Thymus (tissue), 14 donors: ENCODE measurements at places on chromosomes 2 and 18. TPM values are rescaled to one million over a fixed set of nuclear protein-coding genes. Genes with fewer than 3 reads are reported as not detected.

The CFC1 gene
- total RNA-seq, result 11.4 TPM

The DOK6 gene
- total RNA-seq, result 0.57 TPM

The NEU4 gene
- total RNA-seq, result 0.05 TPM

The OSBPL6 gene
- 0.28 TPM for total RNA-seq

The QPCT gene
- 11.4 TPM for total RNA-seq

The PDE1A gene
- total RNA-seq, result 7.7 TPM

The MAPK4 gene
- 6.9 TPM for total RNA-seq

The HRH4 gene
- 0.24 TPM for total RNA-seq

The NOL4 gene
- 0.61 TPM for total RNA-seq

The RHBDD1 gene
- 62.0 TPM for total RNA-seq

The ASB18 gene
- not detected for total RNA-seq

The CCDC102B gene
- 6.1 TPM for total RNA-seq

The DSEL gene
- 3.0 TPM for total RNA-seq

The COL4A4 gene
- total RNA-seq, result 1.7 TPM

The PLEKHH2 gene
- 0.66 TPM for total RNA-seq

The GNLY gene
- total RNA-seq, result 1.7 TPM

The PROKR1 gene
- total RNA-seq, result 0.05 TPM

The SMAD4 gene
- 85.0 TPM for total RNA-seq

The NGEF gene
- total RNA-seq, result 0.14 TPM

The CCDC121 gene
- total RNA-seq, result 2.2 TPM

The LCT gene
- total RNA-seq, result 1.1 TPM

The SPDYA gene
- total RNA-seq, result 0.47 TPM

The ACMSD gene
- total RNA-seq, result not detected

The FAM237A gene
- not detected for total RNA-seq
